ENCODE measurements at places on chromosomes 6 and 20.

- no peak for DNase-seq
Measured at GRCh38 chr6:4777394-4777935, 1.3 kb downstream of the CDYL start.

DNA sequence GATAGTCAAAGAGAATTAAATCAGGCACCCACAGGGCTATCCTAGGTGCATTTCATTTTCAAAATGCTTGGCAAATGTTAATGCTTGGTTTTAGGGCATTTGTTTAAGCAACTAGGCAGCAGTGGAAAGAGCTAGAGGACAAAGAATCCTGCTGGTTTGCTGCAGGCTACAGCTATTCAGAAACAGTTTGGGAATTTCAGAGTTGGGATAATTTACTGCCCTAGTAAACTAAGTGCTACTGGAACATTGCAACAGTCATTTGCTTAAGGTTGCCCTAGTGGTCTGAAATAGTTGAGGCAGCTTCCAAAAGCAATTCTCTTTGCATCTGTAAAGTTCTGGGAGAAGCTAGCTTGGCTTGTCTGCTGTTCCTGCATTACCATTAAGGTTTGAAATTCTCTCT, 312.7 kb downstream of the LAMA2 start:
- DNase-seq = no peak

- no peak for DNase-seq
Measured at GRCh38 chr6:137570393-137570792, 76.2 kb upstream of the OLIG3 start.

- no peak for DNase-seq
Measured at GRCh38 chr6:34574647-34575293, 18.6 kb upstream of the SPDEF start.

- no peak for DNase-seq
Measured at GRCh38 chr6:136612666-136613389, 62.6 kb upstream of the MAP7 start.

DNA sequence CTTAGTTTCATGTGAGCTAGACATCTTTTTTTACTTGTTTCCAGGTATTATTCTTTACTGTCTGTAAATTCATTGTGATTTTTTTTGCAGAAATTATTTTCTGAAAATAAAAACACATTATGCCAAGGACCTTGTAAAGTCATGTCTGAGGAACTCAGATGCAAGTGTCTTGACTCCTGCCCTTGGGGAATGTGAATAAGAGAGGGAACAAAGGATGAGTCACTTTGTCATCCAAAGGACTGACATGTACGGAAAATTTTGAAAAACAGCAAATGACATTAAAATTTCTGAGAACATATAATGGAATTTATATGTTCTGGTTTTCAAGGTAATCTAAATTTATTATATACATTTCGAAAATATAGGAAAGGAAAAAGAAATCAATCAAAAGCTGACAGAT, 660.4 kb downstream of the CD109 start:
- DNase-seq = no peak

Measured in CD4-positive, alpha-beta T cell (primary cell).